ENCODE measurements at places on chromosomes 5 and 9.

- no peak for DNase-seq
Measured at GRCh38 chr5:141492168-141492885, 3.4 kb downstream of the PCDHGC5 start.

- no peak for DNase-seq
Measured at GRCh38 chr5:171762903-171763302, 22.7 kb upstream of the SMIM23 start.

DNA sequence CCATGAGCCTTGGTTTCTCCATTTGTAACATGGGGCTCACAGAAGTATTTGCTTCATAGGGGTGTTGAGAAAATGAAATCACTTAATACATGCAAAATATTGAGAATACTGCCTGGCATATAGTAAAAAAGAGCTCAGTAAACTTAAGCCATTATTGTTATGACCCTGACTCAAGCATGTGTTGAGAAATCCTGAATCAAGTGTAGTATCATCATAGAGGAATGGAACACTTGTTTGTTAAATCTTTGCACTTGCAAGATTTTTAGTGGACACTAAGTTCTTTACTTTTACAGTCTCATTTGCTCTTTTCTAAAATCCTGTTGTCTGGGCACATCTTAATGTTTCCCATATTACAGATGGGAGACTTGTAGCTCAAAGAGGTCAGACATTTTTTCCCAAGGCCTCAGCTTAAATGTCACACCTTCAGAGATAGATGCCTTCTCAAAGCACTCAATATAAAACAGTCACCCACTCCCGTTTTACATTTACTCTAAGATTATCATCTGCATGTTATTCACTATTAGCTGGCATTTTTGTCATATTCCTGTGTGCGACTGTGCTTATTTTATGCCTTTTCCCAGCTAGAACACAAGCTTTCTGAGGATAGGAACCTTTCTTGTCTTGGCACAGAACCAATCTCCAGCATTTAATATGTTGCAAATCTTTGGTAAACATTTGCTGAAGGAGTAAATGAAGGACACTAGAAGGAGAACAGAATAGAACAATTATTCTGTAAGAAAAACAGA lies 250.0 kb upstream of the TNC start:
- DNase-seq: no peak

- DNase-seq: peak; percentile 91
Measured at GRCh38 chr5:138465261-138466124, at the start of gene EGR1. Gene EGR1, plus strand, starts transcription at chr5:138465479. Its CDS starts 283 bp downstream, at chr5:138465762.

GRCh38 chr5:149550268-149550583 lies 1.0 kb downstream of the CSNK1A1 start:
- DNase-seq: no peak

GRCh38 chr9:95229230-95229915 lies 88.1 kb downstream of the FANCC start:
- no peak for DNase-seq

DNA sequence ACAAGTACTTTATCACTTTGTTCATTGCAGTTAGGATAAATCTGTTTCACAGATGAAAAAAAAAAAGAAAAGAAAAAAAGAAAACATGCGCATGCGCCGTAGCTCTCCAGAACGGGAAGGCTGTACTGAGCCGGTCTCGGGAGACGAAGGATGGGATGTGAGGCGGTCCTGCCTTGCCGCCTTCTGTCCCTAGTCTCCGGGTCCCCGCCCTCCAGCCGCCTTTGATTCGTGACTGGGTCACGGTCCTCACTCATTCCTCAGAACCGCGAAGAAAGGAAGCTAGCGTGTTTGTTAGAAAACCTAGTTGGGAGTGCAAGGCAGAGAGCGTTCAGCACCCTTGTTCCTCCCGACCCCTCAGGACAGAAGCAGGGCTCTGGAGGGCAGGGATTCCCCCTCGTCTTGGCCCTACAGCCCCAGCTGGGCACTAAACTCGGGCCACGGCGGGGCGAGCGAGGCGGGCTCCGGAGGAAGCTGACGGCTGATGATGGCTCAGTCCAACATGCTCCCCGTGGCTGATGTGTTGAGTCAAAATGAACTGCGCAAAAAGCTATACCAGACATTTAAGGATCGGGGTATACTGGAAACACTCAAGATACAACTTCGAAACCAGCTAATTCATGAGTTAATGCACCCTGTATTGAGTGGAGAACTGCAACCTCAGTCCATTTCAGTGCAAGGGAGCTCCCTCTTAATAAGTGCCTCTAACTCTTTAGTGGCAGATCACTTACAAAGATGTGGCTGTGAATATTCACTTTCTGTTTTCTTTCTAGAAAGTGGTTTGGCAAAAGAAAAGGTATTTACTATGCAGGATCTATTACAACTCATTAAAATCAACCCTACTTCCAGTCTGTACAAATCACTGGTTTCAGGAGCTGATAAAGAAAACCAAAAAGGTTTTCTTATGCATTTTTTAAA lies 40.0 kb downstream of the CPLANE1 start:
- no peak for DNase-seq

DNA sequence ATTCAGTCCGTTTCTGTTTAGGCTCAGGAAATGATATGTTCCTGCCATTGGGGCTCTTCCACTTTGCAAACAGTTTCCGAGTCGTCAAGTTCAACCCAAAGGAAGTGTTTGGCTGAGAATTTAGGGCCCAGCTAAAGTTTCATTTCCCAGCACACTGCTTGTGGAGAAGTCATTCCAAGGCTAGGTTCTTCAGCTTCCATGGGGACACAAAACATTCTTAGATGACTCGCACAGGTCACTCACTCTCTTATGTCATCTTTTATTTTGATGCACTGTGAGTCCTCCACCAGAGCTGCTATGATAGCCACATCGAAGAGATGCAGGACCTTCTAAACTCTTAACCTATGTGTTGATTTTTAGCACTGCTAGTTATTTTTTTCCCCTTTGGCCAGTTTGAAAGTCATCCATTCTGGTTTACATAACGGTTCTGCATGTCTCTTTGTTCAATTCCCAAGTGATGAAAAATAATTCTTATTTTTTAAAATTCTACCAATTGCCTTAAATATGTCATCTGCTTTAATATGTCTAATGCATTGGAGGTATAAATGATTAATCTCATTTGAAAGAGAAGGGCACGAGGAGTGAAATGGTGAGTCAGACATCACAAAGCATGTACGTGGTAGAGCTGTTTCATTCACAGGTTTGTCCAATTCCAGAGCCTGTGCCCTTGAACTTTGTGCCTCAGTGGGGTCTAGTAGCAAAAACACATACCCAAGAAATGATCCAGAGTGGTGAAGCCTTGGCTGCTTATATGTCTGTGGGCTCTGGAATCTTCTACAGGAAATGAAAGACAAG lies 84.3 kb downstream of the ZNF462 start:
- DNase-seq: no peak

DNA sequence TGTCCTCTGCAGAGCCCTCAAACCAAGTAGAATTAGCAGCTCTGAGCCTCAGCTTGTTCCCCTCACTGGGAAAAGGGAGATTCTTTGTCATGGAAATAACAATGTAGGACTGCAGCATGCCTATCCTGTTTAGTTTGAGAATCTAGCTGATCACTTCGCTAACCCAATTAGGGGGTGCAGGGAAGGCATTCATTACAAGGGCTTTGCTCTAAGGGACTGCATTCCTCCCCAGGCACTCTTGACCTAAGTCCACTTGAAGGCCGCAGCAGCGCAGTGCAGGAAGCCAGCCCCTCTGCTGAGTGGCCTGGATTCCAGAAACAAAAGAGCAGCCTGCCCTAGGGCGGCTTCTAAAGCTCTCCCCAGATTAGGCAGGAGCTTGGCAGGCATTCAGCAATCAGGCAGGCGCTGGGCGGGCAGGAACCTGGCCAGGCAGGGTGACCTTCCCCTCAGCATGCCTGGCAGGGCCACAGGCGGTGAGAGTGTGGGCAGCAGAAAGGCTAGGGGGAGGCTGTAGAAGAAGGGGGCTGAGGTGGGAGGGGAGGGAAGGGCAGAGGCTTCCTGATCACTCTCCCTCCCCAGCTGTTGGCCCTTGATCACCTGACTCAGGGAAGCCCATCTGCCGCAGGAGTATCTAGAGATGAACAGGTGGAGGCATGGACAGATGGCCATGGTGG lies 24.8 kb downstream of the CCNJL start:
- no peak for DNase-seq

DNA sequence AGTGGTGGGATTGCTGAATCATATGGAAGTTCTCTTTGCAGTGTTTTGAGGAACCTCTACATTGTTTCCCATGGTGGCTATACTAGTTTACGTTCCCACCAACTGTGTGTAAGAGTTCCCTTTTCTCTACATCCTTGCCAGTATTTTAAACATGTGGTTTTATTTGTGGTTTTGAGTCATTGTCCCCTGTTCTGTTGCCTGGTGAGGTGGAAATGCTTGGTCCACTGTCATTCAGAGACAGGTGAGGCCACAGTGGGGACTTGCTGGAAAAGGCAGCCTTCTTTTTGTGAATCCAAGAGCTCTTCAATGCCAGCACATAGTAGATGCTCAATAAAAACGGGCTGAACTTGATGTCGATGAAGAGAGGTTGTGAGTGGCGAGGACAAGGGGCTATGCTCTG lies 44.2 kb downstream of the SH3PXD2B start:
- no peak for DNase-seq

DNA sequence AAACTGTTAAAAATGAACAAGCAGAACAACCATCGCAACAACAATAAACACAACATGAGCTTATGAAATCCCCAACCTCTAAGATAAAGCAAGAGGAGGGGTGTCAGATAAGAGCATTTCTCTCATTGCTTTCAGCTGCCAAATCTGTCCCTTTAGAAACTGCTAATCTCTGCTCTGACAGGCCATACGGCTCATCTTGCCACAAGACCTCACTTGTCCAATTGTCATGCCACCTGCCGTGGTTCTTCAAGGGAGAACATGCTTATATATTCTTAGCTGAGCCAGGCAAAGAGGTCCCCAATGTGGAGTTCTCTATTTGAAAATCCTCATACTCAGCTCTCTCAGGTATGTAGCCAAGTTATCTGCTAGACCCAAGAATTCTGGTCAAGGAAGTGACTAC lies 405.0 kb upstream of the TNC start:
- DNase-seq: no peak

DNA sequence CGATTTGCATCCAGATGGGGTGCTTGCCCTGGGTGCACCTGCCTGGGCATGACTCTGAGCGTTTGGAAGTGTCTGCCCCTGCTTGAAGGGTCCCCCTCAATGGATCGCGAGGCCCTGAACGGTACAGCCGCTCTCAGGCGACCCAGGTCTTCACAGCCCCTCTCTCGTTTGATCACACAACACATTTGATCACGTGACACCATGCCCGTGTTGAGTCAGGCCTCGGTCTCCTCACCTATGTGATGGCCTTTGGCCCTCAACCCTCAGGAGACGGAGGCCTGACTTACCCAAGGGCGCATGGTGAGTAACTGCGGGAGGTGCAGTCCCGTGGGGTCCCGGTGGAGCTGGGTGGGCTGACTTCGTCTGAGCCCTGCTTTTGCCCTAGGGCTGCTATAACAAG lies 3.0 kb upstream of the ASB6 start:
- DNase-seq: no peak

DNA sequence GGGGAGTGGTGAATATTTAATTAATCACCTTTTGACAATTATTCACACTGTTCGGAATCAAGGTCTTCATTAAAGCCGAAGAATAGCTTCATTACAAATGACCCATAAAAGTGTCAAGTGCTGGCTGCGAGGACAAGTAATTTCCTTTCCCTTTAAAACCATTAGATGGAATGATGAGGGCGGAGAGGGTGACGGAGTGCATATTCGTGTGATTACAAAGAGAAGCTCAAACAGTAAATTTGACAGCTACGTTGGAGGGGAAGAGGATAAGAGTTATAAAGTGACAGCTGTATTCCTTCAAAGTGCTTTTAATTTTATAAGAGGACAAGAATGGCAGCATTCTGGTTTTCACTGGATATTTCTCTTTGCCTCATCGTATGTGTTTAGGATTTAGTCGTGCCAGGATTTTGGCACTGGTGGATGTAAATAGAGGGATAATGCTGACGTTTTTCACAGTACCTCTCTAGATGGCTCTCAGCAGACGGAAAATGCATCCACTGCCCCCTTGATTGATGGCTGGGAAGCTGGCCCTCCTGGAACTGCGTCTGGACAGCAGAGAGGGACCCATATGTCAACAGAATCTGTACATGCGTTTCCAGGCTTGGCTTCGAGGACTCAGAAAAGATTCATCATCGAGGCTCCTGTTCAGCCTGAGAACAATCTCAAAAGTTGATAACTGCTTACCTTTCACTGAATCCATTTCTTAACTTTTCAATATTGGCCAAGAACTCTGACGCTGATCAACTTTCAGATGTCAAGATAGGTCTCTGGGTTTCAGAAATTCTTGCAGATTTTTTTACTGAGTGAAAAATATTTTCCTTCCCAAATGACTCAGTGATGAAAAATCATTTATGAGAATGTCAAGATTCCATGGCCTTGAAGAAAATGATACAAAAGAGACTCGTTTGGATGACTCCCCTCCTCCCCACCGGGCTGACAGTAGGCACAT lies 50.4 kb upstream of the IRX2 start:
- DNase-seq: no peak

- no peak for DNase-seq
Measured at GRCh38 chr9:109705515-109705914, 74.5 kb upstream of the PALM2AKAP2 start.

GRCh38 chr9:82923912-82924605 lies 138.9 kb downstream of the RASEF start:
- DNase-seq: no peak

- no peak for DNase-seq
Measured at GRCh38 chr9:114282926-114283325, 40.0 kb upstream of the ORM1 start.

DNA sequence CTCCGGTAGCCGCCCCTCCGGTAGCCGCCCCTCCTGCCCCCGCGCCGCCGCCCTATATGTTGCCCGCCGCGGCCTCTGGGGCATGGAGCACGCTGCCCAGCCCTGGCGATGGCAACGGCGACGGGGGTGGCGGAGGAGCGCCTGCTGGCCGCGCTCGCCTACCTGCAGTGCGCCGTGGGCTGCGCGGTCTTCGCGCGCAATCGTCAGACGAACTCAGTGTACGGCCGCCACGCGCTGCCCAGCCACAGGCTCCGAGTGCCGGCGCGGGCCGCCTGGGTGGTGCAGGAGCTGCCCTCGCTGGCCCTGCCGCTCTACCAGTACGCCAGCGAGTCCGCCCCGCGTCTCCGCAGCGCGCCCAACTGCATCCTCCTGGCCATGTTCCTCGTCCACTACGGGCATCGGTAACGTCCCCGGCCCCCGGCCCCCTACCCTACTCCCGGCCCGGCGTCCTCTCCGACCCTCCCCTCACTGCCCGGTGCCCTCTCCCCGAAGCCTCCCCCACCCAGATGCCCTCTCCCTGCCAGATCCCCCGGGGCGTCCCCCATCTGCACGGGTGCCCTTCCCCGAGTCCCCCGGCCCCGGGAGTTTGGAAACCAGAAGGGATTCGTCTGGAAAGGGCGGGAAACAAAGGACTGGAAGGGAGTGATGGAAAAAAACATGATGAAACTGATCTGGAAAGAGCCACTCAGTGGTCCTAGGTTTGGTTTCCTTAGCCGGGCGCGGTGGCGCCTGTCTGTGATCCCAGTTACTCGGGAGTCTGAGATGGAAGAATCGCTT lies 417 bp downstream of the SRD5A1 start:
- no peak for DNase-seq

DNA sequence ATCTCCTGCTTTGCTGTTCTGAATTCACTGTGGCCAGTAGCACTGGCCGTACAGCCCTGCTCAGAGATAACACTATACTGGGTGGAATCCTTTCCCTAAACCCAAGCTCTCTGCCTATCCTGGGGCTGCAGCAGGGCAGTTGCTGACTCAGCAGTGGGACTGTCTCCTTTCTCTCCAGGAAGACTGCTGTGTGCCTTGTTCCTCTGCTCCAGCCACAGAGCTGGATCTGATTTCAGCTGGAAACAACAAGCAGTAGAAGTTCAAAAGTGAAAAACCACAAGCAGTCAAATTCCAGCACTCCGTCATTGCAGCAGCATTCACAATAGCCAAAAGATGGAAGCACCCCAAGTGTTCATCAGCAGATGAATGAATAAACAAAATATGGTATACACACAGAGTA lies 105.0 kb downstream of the FBXL7 start:
- no peak for DNase-seq

GRCh38 chr5:180526269-180526668 lies 32.1 kb downstream of the CNOT6 start:
- no peak for DNase-seq
